Neural progenitor cell (in vitro differentiated cells): ENCODE measurements at places on chromosomes 6 and 20. TPM values are rescaled to one million over a fixed set of nuclear protein-coding genes. Genes with fewer than 3 reads are reported as not detected.

The MAS1 gene
- not detected in 2 replicates for total RNA-seq

DNA sequence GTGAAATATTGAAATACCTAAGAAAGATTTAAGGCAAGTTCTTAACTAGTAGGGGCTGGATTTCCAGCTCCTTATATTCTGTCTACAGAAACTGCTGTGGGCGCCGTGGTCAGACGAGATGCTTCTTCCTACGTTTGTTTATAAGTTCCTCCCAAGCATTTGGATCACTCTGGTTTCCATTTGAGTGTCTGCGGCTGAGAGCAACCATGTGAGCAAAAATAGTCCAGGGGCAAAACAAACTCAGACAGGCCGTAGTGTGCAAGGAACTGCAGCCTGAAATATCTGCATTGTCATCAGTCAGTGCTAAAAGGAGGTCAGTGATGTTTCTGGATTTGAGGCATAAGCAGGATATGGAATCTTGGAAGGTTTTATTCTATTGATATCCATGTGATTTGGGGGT, 485.9 kb upstream of the JAG1 start:
- no peaks in the 10 kb centered on the region for H3K4me1 ChIP-seq
- H3K36me3 ChIP-seq = no peaks in the 10 kb centered on the region
- no peak overlapping the region for H3K4me3 ChIP-seq
- no peak for DNase-seq
- no peak overlapping the region for H3K27ac ChIP-seq

DNA sequence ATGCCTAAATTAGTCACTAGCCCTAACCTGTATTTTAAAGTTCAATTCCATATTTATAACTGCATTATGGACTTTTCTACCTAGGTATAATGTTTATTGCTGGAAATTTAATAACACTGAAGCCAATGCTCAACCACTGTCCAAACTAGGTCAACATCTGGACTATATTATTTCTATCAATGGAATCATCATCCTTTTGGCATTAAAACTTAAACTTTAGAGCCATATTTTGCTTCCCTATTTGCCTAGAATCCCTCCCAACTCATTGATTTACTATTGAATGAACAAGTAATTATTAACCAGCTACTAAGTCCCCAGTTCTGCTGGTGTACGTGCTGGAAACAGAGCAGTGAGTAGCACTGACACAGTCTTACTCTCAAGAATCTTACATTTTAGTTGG, 291.7 kb upstream of the SPTLC3 start:
- H3K27ac ChIP-seq = no peak overlapping the region
- H3K4me3 ChIP-seq = no peak overlapping the region
- no peaks in the 10 kb centered on the region for H3K27me3 ChIP-seq
- H3K4me1 ChIP-seq = no peaks in the 10 kb centered on the region
- no peaks in the 10 kb centered on the region for H3K36me3 ChIP-seq

The TP53TG5 gene
- 0.06 TPM in 1 of 2 replicates, not detected in the other for total RNA-seq

DNA sequence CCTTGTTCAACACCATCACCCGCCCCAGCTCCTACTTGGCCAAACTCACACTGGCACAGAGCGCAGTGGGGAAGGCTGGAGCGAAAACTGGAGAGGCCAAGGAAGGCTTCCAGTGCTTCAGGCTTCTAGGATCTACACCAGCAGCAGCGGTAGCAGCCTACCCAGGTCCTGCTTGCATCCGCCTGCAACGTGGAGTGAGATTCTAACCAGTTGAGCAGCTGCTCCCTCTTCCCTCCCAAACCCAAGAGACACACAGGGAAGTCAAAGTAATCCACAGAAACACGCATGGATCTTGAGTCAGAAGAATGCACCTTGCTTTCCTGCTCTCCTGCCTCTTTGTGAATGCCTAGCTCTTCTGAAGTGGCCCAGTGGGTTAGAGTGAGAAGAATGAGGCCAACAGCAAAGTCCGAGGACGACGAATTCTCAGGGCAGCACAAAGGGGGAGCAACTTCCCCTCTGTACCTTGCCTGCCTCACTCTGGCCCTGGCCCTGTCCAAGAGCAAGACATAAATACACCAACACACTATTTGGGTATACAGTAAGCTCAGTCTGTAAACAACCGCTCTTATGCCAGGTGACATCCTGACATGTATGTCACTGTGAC, 95.9 kb upstream of the FOXQ1 start:
- H3K4me3 ChIP-seq = no peak overlapping the region
- no peak for DNase-seq
- H3K27ac ChIP-seq = no peak overlapping the region
- H3K27me3 ChIP-seq = no peaks in the 10 kb centered on the region
- H3K36me3 ChIP-seq = no peaks in the 10 kb centered on the region

GRCh38 chr6:128491100-128491581, 29.3 kb downstream of the PTPRK start:
- peak overlapping the region; percentile 22 for H3K4me3 ChIP-seq
- no peaks in the 10 kb centered on the region for H3K27me3 ChIP-seq
- peak; percentile 79 for DNase-seq
- H3K27ac ChIP-seq = peak overlapping the region; percentile 71
- H3K36me3 ChIP-seq = no peaks in the 10 kb centered on the region
- H3K4me1 ChIP-seq = peaks cover 54% of the 10 kb centered on the region

- no peaks in the 10 kb centered on the region for H3K27me3 ChIP-seq
- no peak overlapping the region for H3K4me3 ChIP-seq
- no peak overlapping the region for H3K27ac ChIP-seq
- no peaks in the 10 kb centered on the region for H3K36me3 ChIP-seq
- no peak for DNase-seq
- peaks cover 45% of the 10 kb centered on the region for H3K4me1 ChIP-seq
Measured at GRCh38 chr6:33813990-33814985, 10.5 kb upstream of the MLN start.

DNA sequence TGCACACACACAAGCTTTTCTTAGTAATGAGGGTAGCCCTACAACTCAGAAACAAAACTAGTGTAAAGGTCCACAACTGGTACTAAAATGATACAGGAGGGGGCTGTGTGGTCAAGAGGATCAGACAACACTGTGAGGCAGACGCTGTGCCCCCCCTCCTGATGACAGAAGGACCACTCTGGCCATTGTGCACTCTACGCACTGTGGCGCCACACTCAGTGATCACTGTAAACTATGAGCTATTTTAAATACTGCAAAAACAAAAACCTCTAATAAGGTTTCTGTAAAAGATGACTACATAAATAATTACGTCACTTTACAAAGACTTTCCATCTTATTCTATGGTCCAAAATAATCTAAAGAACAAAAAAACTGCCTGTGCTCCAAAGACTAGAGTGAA, 96.1 kb downstream of the SLC23A2 start:
- no peaks in the 10 kb centered on the region for H3K27me3 ChIP-seq
- no peaks in the 10 kb centered on the region for H3K4me1 ChIP-seq
- no peak overlapping the region for H3K4me3 ChIP-seq
- H3K27ac ChIP-seq = no peak overlapping the region

The HLA-G gene
- not detected in 2 replicates for total RNA-seq
